ENCODE measurements at places on chromosomes 6 and 20. TPM values are rescaled to one million over a fixed set of nuclear protein-coding genes. Genes with fewer than 3 reads are reported as not detected.

GRCh38 chr6:109296971-109297372, 85.3 kb downstream of the CD164 start:
- H3K4me1 ChIP-seq = peaks cover 3% of the 10 kb centered on the region
- H3K4me3 ChIP-seq = no peak overlapping the region
- no peaks in the 10 kb centered on the region for H3K36me3 ChIP-seq
- no peaks in the 10 kb centered on the region for H3K27me3 ChIP-seq

GRCh38 chr6:150753371-150754064, 112.0 kb upstream of the MTHFD1L start:
- H3K27me3 ChIP-seq = no peaks in the 10 kb centered on the region
- H3K36me3 ChIP-seq = no peaks in the 10 kb centered on the region
- no peaks in the 10 kb centered on the region for H3K4me1 ChIP-seq
- no peak for DNase-seq

GRCh38 chr6:161575523-161576254, 301.8 kb upstream of the AGPAT4 start:
- H3K4me3 ChIP-seq = no peak overlapping the region
- no peak for DNase-seq
- H3K27me3 ChIP-seq = no peaks in the 10 kb centered on the region
- H3K36me3 ChIP-seq = no peaks in the 10 kb centered on the region

DNA sequence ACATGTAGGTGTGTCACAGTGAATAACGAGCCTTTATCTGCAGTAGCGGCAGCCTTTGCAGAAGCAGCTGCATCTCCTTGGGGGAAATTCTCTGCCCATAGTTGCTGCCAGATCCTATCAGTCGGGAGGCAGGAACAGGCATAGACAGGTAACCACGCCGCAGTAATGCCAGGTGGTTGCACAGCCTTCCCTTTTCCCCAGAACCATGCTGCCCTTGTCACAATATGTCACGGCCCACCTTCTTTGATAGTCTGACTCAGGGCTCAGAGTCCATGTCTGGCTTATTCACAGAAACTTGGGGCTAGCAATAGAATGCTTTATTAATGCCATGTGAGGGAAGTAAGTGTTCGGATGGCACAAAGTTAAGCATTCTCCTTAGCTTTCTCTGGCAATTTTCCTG, 76.6 kb downstream of the F13A1 start:
- no peaks in the 10 kb centered on the region for H3K4me1 ChIP-seq
- no peak for DNase-seq
- no peaks in the 10 kb centered on the region for H3K36me3 ChIP-seq
- no peaks in the 10 kb centered on the region for H3K27me3 ChIP-seq
- no peak overlapping the region for H3K27ac ChIP-seq

DNA sequence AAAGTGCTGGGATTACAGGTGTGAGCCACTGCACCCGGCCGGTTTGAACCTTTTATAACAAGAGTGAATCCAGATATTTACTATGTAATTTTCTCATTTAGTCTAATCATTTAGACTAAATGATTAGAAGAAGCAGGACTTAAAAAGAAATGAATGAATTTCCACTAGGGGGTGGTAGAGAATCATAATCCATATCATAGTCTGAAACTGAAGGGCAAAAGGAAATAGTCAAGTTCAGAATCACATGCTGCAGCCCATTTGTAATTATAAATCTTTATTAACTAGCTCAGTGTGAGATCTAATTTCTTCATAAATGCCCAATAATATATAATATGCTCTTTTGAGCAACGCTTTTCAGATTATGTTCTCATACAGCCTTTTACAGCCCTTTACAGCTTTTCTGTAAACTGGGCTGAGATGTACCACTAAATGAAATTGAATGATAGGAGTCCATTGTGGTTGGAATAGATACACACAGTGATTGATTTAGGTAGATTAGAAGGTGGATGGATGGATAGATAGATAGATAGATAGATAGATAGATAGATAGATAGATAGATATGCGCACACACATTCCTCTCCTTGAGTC, 31.8 kb downstream of the PSMB9 start:
- H3K36me3 ChIP-seq = no peaks in the 10 kb centered on the region
- no peaks in the 10 kb centered on the region for H3K4me1 ChIP-seq
- no peaks in the 10 kb centered on the region for H3K27me3 ChIP-seq
- no peak overlapping the region for H3K27ac ChIP-seq
- no peak for DNase-seq

- no peaks in the 10 kb centered on the region for H3K36me3 ChIP-seq
- no peaks in the 10 kb centered on the region for H3K27me3 ChIP-seq
- DNase-seq = no peak
- no peak overlapping the region for H3K27ac ChIP-seq
Measured at GRCh38 chr20:20092827-20093226, 40.5 kb downstream of the CFAP61 start.

DNA sequence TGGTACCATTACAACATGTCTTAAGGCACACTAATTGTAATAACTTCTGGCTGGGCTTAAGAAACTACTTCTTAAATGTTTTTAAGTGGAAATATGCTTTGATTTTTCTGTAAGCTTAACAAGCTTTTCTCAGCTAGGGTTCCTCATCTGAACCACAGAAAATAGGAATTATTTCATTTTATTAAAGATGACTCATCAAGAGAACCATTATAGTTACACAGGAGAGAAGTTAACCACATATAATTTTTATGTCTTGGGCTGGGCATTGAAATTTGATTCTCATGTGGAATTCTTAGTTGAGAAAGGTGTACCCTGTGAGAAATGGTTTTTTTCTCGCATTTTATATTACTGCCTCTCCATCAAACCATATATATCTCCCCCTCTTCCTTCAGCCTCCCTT, 75.1 kb downstream of the QKI start:
- no peaks in the 10 kb centered on the region for H3K27me3 ChIP-seq
- no peak overlapping the region for H3K27ac ChIP-seq
- no peaks in the 10 kb centered on the region for H3K36me3 ChIP-seq
- H3K4me1 ChIP-seq = no peaks in the 10 kb centered on the region

DNA sequence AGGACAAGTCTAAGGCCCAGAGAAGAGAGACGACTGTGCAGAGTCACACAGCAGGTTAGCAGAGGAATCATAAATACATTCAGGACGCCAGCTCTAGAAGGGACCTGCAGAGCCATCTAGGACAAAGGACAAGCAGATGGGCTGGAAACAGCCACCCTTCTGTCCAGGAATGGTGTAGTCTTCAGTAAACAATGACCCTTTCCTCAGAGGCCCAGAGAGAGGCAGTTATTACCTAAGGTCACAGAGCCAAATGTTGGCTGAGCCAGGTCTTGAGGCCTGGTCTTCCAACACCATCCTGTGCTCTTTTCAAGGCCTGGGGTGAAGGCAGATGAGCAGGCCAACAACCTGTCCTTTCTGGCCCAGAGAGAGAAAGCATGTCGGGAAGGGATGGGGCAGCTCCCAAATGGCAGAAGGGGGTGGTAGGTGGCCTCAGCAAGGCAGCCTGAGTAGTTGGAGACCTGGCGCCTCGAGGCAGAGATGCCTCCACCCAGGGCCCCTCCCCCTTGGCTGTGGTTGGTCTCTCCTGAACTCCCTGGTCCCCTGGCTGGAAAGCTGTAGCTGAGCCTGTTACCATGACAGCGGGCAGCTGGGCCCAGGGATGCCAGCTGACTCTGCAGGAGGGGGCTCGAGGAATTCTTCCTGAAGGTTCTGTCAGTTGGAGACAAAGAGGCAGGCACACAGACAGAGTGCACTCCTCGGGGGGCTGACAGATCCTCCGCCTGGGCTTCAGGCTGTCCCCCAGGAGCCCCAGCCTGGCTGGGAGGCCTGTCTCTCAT, 24.8 kb downstream of the EPB41L1 start:
- H3K27ac ChIP-seq = no peak overlapping the region
- H3K4me1 ChIP-seq = no peaks in the 10 kb centered on the region
- no peaks in the 10 kb centered on the region for H3K36me3 ChIP-seq
- no peak for DNase-seq
- no peak overlapping the region for H3K4me3 ChIP-seq

DNA sequence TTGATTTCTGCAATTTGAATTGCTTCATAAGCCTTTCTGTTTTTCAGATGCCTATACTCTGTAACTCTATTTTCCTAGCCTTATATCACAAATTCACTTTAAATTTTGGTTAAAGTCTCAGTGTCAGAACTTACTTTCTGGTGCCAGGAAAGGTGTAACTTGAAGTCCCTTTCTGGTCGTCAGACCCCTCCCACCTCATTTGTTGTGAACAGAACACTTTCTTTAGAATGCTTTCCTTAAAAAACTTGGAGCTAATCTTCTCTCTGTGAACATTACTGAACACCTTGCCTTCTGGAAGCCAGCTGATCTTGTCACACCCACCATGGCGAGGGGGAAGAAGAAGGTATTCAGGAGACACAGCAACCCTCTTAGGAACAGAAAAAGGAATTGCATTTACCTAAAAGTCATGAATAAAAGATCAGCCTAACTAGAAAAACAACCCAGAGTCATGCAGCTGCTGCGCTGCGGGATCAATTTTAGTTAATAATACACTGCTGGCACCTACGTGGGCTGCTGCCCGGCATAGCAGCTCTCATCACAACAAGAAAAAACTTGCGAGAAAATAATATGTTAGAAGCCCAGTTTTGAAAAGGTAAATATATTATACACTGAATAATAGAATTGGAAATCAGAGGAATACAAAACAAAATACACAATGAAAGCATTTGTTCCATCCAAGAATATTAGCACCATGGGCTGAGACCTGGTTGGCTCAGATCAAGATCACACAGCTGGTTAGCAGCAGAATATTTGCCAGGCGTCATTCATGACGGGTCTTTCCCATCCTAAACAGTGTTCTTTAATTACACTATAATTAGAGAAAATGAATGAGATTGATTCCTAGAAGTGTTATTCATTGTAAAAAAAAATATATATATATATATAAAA, 5.8 kb upstream of the FAM217A start:
- no peaks in the 10 kb centered on the region for H3K27me3 ChIP-seq
- no peak overlapping the region for H3K4me3 ChIP-seq
- no peaks in the 10 kb centered on the region for H3K4me1 ChIP-seq
- H3K27ac ChIP-seq = no peak overlapping the region
- H3K36me3 ChIP-seq = no peaks in the 10 kb centered on the region

DNA sequence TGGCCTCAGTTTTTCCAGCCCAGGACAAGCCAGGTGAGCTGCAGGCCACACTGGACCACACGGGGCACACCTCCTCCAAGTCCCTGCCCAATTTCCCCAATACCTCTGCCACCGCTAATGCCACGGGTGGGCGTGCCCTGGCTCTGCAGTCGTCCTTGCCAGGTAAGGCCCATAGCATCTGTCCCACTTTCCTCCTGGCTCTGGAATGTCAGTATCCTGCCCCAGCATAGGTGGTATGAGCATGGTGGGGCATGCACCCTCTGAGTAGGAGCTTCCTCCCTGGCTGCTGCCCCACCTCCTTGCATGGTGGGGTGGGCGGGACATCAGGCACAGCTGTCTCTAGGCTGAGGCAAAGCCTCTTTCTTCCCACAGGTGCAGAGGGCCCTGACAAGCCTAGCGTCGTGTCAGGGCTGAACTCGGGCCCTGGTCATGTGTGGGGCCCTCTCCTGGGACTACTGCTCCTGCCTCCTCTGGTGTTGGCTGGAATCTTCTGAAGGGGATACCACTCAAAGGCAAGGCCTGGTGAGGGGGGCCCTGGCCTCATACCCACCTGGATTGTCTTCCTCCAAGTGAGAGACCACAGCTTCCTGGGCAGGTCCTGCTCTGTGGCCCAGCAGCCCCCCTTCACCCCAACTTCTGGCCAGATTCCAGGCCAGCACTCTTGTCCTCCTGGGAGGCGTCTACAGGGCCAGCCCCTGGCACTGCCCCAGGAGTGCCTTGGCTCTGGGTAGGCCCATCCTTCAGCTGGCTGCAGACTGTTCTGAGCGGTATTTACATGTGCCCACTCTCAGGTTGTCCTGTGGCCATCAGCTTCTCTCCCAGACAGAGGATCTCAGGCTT, 9.1 kb downstream of the PI16 start:
- peaks cover 6% of the 10 kb centered on the region for H3K36me3 ChIP-seq
- H3K27ac ChIP-seq = no peak overlapping the region

DNA sequence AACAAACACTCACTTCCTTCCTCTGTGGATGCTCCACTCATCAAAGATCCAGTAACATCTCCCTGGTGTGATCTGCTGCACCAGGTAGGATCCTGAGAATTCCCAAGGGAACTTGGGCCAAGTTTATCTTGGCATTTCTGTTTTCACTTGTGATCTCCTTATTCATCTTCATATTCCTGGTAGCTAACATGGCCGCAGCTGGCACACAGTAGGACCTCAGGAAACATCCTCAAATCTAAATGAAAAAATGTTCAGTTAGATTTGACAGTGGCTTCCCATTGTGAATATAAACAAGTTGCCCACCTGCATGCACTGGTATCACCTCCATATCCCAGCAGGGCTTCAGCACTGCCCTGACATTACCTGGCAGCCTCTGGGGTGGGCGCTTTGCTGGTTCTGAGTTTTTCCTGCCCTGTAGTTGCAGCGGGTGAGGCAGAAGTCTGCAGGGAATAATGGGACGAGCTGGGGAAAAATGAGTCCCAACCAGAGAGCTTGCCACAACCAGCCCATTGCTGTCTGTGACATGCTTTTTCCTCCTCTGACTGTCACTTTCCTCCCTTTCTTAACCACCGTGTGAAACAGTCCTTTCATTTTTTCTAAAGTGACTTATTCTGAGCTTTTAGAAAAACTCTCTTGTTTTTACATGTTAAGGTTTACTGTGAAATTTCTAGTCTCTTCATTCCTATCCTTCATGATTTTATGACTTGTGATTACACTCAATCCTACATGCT, 9.4 kb upstream of the DSTN start:
- H3K4me1 ChIP-seq = peaks cover 26% of the 10 kb centered on the region
- H3K27me3 ChIP-seq = no peaks in the 10 kb centered on the region
- no peak overlapping the region for H3K4me3 ChIP-seq
- DNase-seq = no peak
- H3K27ac ChIP-seq = peak overlapping the region; percentile 7
- no peaks in the 10 kb centered on the region for H3K36me3 ChIP-seq

HLA-G gene
- total RNA-seq = 1.3 TPM

- H3K27ac ChIP-seq = no peak overlapping the region
- H3K36me3 ChIP-seq = no peaks in the 10 kb centered on the region
Measured at GRCh38 chr6:134740473-134741199, 209.3 kb downstream of the ALDH8A1 start.

CLVS2 gene
- 0.03 TPM for total RNA-seq

RCAN2 gene
- total RNA-seq = 235 TPM

- no peak overlapping the region for H3K4me3 ChIP-seq
- H3K4me1 ChIP-seq = no peaks in the 10 kb centered on the region
- DNase-seq = no peak
- H3K27me3 ChIP-seq = no peaks in the 10 kb centered on the region
Measured at GRCh38 chr20:8320306-8320705, 188.2 kb downstream of the PLCB1 start.

Data from aorta (tissue), 5 donors.